Epithelial cell of alveolus of lung (primary cell): ENCODE measurements at places on chromosomes 2 and 18. TPM values are rescaled to one million over a fixed set of nuclear protein-coding genes. Genes with fewer than 3 reads are reported as not detected.

The AFTPH gene
- 11.9 and 16.8 TPM in 2 replicates for total RNA-seq

The LIMS4 gene
- 1.3 TPM in 1 of 2 replicates, not detected in the other for total RNA-seq

The PTRHD1 gene
- total RNA-seq, result 45.1 and 46.9 TPM in 2 replicates

The PCGF1 gene
- total RNA-seq, result 8.5 and 15.8 TPM in 2 replicates

The ZNG1B gene
- total RNA-seq, result 9.6 and 17.3 TPM in 2 replicates

The SNTG2 gene
- total RNA-seq, result not detected in 2 replicates

The C2orf15 gene
- not detected in 2 replicates for total RNA-seq

The C1QL2 gene
- total RNA-seq, result not detected in 2 replicates

The APLF gene
- 2.6 and 2.8 TPM in 2 replicates for total RNA-seq

The MPV17 gene
- 80.7 and 88.8 TPM in 2 replicates for total RNA-seq

The C2orf92 gene
- total RNA-seq, result 0.16 and 0.39 TPM in 2 replicates

The HNRNPLL gene
- 35.6 and 44.3 TPM in 2 replicates for total RNA-seq

The FNDC4 gene
- total RNA-seq, result 10.4 and 20.9 TPM in 2 replicates

The GCG gene
- total RNA-seq, result not detected in 2 replicates

The AQP12B gene
- not detected in 2 replicates for total RNA-seq

The PPP1R1C gene
- 0.91 and 0.96 TPM in 2 replicates for total RNA-seq

The EVX2 gene
- not detected in 2 replicates for total RNA-seq

The RIF1 gene
- total RNA-seq, result 24.1 and 24.3 TPM in 2 replicates

The SLC9A2 gene
- not detected in 2 replicates for total RNA-seq

The SLC5A7 gene
- total RNA-seq, result not detected in 2 replicates

The AGXT gene
- not detected in 2 replicates for total RNA-seq

The TMEM200C gene
- 2.5 and 7.7 TPM in 2 replicates for total RNA-seq

The ALLC gene
- not detected in 2 replicates for total RNA-seq

The PLB1 gene
- 1.0 TPM in 1 of 2 replicates, not detected in the other for total RNA-seq

The TRAK2 gene
- total RNA-seq, result 21.0 and 25.0 TPM in 2 replicates

The ONECUT2 gene
- under 0.01 TPM in 1 of 2 replicates, not detected in the other for total RNA-seq

The DUSP19 gene
- 1.4 and 3.3 TPM in 2 replicates for total RNA-seq

The DNAJC27 gene
- 1.4 and 2.1 TPM in 2 replicates for total RNA-seq

The PLEK gene
- total RNA-seq, result not detected in 2 replicates

The UPP2 gene
- total RNA-seq, result not detected in 2 replicates

The PTPRN gene
- total RNA-seq, result 22.6 and 64.0 TPM in 2 replicates

The PHOSPHO2 gene
- 2.2 and 8.3 TPM in 2 replicates for total RNA-seq

The FAP gene
- 15.5 and 118 TPM in 2 replicates for total RNA-seq

The PDE11A gene
- 0.13 TPM in 1 of 2 replicates, not detected in the other for total RNA-seq

The SLC11A1 gene
- 0.13 TPM in 1 of 2 replicates, not detected in the other for total RNA-seq

The MAP4K3 gene
- 16.3 and 24.3 TPM in 2 replicates for total RNA-seq

The CCDC85A gene
- total RNA-seq, result 0.78 TPM in 1 of 2 replicates, not detected in the other

The FARSB gene
- total RNA-seq, result 10.1 and 19.8 TPM in 2 replicates

The APOB gene
- under 0.01 TPM in 1 of 2 replicates, not detected in the other for total RNA-seq

The OXER1 gene
- 0.13 and 0.32 TPM in 2 replicates for total RNA-seq

The C2orf72 gene
- total RNA-seq, result 0.08 and 0.26 TPM in 2 replicates

The ITM2C gene
- total RNA-seq, result 194 and 311 TPM in 2 replicates

The EMILIN2 gene
- total RNA-seq, result 8.1 and 12.4 TPM in 2 replicates

The NYAP2 gene
- total RNA-seq, result under 0.01 TPM in 1 of 2 replicates, not detected in the other

The RGPD8 gene
- 0.56 and 2.3 TPM in 2 replicates for total RNA-seq

The FKBP1B gene
- total RNA-seq, result 15.5 and 20.7 TPM in 2 replicates

The MYO7B gene
- total RNA-seq, result 0.24 TPM in 1 of 2 replicates, not detected in the other

The VWC2L gene
- not detected in 2 replicates for total RNA-seq

The NT5DC4 gene
- not detected in 2 replicates for total RNA-seq

The STARD6 gene
- not detected in 2 replicates for total RNA-seq

The TLX2 gene
- total RNA-seq, result not detected in 2 replicates

The SAG gene
- not detected in 2 replicates for total RNA-seq

The PDE6D gene
- 15.7 and 20.4 TPM in 2 replicates for total RNA-seq

The FEV gene
- not detected in 2 replicates for total RNA-seq

The ANKRD62 gene
- total RNA-seq, result not detected in 2 replicates

The CRYBA2 gene
- not detected in 2 replicates for total RNA-seq

The TBC1D8 gene
- 1.9 and 5.0 TPM in 2 replicates for total RNA-seq

The XPO1 gene
- total RNA-seq, result 100 and 104 TPM in 2 replicates

The GALNT14 gene
- 0.56 and 3.4 TPM in 2 replicates for total RNA-seq
